ENCODE measurements at places on chromosomes 16 and 17.

DNA sequence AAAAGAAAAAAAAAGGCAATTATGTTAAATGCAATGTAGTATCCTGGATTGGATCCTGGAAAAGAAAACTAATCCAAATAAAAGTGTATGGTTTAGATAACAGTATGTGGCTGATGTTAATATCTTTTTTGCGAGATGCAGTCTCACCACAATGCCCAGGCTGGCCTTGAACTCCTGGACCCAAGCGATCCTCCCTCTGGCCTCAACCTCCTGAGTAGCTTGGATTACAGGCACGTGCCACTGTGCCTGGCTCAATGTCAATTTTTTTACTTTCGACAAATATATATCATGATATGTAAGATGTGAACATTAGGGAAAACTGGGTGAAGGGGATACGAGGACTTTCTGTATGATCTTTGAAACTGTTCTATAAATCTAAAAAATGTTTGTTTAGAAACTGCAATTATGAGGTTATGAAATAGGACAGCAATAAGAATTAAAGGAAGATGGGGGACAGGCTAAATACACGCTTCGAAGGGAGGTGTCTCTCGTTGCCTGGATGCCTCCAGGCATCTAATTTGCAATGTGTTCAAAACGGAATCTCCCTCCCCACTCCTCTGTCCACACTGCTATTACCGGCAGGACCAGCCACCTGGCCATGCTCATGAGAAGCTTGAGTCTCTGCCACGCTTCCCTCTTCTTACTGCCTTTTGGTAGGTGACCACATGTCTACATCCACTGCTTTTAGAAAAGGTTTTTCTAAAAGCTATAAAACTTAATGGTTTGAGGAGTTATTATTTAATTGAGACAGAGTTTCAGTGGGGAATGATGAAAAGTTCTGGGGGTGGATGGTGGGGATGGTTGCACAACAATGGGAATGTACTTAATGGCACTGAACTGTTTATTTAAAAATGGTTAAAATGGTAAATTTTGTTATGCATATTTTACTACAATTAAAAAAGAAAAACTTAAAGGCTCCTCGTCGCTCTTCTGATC lies 15.2 kb downstream of the UBE2O start:
- no peak for DNase-seq

- DNase-seq, result peak; percentile 55
Measured at GRCh38 chr17:76000016-76000754, 470 bp upstream of the CDK3 start.

GRCh38 chr17:77363821-77364361 lies 223.1 kb downstream of the SEC14L1 start:
- no peak for DNase-seq

DNA sequence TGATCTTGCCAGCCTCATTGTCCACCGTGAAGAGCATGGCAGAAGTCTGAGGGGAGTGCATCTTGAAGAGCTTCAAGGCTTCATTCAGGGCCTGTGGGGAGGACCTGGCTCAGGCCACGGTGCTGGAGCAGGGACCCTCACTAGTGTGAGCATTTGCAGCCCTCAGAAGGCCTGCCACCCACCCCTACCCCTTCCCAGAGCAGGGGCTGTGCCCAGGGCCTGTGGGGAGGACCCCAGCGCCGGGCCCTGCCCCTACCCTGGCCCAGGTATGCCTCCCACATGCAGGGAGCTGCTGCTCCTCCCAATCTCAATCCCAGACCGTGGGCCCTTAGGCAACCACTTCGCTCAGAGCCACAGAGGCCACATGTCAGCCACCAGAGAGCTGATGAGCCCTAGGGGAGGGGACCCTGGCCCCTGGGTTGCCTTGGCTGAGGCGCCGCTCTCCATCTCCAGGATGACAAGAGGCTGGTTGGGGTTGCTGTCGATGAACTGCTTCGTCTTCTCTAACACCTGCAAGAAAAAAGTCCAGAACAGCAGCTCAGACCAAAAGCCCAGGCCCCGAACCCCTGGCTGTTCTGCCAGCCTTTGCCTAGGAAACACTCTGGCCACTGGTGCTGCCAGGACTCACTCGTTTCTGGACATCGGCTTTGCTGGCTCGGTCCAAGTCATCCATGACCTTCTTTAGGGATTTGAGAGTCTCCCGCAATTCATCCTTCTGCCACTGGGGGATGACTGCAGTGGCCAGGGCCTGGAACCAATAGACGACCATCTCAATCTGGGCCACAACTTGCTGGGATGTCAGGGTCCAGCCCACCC lies 1.8 kb upstream of the EXOSC6 start:
- DNase-seq, result no peak

DNA sequence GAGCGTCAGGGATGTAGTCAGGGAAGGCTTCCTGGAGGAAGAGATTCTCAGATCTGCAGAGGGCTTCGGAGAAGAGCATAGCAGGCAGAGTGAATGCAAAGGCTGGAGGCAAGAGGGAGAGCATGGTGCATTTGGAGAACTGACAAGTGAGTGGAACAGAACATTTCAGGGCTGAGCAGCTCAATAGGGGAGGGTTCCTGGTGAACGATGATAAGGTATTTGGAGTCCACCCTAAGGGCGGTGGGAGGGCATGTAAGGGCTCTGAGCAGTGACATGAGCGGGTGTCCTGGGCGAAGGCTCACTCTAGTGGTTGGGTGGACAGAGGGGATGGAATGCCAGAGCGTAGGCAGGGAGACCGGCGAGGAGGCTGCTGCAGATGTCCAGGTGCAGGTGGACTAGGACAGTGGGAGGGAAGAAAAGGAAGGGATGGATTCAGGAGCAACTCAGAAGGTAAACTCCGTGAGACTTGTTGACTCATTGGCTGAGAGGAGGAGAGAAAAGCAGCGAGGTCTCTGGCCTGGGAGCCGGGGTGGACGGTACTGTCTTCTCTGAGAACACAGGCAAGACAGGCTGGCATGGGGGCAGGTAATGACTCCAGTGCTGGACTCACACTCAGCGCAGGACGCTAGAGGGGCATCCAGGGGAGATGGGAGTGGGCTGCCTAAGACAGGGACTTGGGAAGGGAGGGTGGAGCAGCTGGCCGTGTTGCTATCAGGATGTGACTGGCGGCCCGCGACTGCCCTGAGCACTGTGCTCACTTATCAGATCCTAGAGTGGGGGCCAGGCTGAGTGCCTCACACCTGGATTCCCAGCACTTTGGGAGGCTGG lies 1.4 kb upstream of the PITPNA start:
- DNase-seq, result no peak

DNA sequence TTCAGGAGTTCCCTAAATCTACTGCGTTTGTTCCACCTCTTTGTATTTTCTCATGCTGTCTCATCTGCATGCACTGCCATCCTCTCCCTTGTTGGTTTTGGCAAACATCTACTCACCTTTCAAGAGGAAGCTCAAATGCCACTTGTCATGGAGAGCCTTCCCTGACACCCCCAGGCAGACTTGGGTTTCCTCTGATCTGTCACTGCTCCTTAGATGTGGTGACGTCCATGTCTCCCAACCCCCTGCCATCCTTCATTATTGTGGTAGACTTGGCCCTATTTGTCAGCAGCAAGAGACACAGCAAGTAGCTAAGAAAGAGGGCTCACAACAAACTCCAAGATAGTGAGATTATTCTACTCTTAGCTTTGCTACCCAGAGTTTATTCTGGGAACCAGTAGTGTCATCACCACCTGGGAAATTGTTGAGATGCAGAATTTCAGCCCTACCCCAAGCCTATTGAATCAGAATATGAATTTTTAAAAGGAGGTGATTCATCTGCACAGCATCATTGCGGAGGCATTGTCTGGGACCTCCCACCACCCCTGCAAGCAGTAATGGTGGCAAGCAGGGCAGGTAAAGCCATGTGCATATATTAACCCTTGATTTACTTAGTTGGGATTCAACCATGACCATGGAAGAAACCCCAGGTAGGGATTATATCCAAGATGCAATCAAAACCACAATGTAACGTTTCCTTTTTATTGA lies 248.9 kb downstream of the SHISA9 start:
- DNase-seq, result no peak

DNA sequence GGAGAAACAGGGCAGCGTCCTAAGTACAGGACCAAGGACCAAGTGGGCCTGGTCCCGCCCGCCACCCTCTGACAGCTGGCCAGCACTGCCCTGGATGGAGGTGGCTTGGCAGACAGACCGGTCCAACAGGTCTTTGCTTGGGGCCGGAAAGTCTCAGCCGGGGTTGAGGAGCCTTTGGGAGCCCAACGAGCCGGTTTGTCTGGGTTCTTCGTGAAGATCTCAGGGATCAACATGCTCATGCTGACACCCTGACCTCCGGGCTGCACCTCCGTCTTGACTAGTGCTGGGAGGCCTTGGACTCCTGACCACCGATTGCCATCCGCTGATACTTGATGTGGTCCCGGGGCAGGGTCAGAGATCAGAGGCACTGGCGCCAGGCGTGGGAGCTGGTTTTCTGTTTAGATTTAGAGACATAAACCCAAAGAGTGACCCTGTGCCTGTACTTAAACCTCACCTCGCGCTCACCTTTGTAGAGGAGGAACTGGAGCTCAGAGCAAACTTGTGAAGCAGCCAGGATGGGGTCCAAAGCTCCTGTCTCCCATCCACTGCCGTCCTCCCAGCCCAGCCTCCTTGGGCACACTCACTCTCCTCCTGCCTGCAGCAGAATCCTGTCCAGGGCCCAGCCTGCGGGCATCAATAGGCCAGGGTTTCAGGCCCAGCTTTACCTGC lies 92.1 kb upstream of the GSE1 start:
- no peak for DNase-seq

DNA sequence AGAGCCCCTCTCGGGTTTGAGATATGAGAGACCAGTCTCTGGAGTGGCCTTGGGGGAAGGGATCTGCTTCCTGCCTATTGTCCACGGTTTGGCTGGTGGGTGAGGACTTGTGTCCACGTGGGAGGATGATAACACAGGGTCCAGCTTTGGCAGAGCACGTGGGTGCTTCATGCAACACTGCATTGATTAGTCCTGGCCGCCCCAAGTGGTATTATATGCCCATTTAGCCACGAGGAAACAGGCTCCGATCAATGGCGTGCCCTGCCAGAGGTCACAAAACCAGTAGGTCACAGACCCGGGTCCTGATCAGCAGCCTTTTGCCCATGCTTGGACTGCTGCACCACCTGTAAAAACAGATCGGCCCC lies 141.6 kb downstream of the RGS9 start:
- DNase-seq, result no peak

DNA sequence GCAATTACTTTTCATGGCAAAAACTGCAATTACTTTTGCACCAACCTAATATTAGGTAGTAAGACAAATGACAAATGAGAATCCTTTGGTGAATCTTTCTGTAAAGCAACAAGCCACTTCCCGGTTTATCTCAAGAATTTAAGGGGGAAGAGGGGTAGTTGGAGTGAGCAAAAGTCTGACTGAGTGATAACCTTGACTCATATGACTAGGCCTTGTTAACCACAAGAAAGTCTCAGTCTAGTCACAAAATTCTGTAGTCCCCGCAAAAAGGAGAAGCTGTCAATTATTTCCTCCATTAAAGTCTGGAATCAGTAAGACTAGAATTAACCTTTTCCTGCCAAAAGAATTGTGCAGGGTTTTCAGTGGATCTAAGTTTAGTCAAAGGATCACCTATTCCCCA lies 72.2 kb upstream of the GNAO1 start:
- no peak for DNase-seq

GRCh38 chr16:23950291-23950894 lies 114.6 kb downstream of the PRKCB start:
- DNase-seq, result no peak

DNA sequence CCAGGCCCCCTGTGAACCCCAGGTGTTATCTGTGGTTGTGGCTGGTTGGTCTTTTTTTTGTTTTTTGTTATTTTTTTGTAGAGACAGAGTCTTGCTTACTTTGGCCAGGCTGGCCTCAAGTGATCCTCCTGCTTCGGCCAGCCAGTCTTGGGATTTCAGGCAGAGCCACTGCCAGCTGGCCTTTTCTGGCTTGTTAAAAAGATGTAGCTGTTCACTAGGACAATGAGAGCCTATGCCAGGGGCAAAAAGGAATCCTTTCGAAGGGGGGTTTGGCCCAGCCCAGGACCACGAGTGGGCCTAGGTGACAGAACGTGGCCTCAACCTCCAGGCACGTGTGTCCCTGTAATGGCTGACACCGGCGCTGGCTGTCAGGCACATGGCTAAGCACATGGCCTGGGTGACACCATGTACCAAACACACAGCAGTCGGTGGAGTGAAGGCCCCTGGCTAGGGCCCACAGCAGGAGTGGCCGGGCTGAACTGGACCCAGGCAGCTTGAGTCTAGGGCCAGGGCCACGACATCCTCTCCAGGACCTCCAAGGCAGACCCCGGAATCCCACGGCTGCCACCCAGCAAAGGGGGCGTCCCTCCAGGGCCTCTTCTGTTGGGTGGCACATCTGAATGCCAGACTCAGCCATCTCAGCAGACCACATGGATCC lies 6.9 kb upstream of the SLC38A8 start:
- no peak for DNase-seq

DNA sequence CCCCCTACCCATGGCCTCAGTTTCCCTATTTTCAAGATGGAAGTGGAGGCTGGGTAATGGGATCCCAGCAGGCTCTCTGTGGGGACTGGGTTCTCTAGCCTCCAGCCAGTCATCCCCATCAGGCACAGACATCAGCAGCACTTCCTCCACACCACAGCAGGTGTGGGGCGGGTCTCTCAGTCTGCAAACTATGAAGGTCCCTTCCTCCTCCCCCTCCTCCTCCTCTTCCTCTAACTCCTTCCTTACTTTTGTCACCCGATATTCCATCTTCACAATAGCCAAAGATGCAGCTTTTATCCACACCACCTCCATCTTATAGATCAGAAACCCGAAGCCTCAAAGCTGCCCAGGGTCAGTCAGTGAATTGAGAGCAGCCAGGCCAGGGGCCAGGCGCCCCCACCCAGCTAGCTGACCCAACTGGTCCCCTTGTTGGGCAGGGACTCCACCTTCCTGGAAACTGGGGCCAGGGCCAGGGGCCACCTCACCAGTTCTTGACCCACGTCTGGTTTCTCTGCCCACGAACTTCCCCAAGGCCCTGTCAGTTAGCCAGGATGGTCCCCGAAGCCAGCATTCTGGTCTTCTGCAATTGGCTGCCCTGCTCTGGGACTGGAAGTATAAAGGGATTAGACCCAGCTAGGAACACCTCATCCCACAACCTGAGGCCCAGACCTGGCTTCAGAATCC lies 2.5 kb downstream of the FAM83G start:
- DNase-seq, result no peak

DNA sequence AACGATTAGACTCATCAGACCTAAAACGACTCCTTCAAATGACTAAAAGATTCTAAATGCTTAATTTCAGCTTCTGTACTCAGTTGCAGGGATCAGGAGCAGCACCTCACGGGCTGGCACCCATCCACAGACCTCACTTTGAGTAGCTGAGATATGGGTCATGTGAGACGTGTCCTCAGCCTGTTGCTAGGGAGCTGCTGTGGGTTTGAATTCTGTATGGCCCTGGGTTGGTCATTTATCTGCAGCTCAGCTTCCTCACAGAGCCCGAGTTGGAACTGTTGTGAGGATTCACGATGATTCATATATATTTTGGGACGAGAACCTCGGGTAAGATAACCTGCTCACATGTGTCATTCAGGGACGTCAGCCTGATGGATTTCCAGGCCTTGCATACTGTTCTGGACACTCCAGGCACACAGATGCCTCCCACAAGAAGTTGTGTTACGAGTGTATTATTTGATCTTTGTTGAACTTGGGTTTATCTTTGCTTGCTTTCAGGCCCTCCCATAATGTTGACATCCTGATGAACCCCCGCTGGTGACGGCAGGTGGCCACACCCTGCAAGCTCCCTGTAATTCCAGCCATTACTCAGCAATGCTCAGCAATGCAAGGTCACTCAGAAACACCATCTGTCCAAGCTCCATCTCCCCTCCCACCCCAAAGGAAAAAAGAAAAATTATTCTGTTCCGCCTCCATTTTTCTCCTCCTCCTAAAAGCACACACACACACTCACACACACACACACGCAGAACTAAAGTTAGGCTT lies 137.6 kb downstream of the RBFOX3 start:
- DNase-seq, result no peak

Data from stimulated activated CD4-positive, alpha-beta T cell treated with anti-CD3 and anti-CD28 coated beads, Interleukin-15, amount 100 ng/mL, for 1 hour (primary cell).